ENCODE measurements at places on chromosomes 5 and 9.

DNA sequence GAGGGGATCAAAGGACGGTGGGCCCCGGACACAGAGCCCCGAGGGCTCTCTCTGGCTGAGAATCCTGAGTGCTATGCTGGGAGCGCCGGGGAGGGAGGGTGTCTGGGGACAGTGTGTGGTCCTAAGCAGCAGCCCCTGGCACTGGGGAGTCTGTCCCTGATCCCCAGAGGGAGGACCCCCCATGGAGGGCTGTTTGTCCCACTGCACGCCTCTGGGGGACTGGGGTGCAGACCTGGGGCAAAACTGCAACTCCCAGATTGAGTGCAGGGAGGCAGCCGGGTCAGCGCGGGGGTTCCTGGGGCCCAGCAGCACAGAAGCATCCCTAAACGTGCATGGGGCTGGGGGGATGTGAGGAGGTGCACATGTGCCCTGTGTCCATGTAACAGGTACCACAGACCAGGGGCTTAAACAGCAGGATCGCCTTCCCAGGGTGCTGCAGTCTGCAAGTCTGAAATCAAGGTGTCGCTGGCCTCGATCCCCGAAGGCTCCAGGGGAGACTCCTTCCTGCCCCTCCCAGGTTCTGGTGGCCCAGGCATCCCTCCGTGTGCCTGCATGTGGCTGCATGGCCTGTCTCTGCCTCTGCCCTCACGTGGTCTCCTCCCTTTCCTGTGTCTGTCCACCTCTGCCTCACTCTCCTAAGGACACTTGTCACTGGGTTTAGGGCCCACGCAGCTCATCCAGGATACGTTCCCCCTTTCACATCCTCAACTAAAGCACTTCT, 35.9 kb upstream of the IRX4 start:
- no peak for DNase-seq

GRCh38 chr5:58462623-58463230, 2.8 kb upstream of the PLK2 start:
- DNase-seq, result no peak

GRCh38 chr5:146042628-146043279, 62.6 kb downstream of the PLAC8L1 start:
- no peak for DNase-seq

GRCh38 chr9:89438194-89438593, 59.7 kb downstream of the SEMA4D start:
- DNase-seq, result no peak

DNA sequence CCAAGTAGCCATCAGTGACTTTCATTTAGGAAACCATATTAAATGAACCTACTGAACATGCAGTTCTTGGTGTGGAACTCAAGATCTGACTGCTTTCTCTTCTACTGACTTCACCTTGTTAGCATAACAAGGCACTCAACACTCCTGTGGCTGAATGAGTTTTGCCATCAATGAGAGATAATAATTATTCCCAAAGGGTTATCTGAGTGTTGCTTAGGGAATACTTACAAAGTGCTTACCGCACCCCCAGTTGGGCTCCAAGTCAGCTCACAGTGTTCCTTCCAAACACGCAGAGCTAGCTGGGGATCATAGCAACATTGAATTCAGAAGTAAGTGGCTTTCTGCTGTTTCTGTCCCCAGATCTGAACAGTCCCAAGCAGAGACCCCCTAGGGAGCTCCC, 182.9 kb downstream of the SREK1 start:
- no peak for DNase-seq

DNA sequence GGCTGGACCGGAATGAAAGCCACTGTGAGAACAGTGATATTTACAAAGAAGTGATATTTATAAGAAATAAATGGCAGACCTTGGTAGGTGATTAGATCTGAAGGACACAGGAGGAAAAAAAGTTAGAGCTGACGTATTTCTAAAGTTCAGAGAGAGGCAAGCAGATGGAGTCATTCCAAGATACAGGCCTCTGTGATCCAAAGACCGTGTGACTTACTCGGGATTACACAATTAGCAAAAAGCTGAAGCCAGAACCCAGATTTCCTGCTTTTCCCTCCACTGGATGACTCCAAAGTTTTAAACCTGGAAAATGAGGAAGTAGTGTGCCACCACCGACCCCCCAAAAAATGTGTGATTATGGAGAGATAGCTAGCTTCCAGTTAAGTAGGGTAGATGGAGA, 3.1 kb upstream of the DOCK8 start:
- no peak for DNase-seq

DNA sequence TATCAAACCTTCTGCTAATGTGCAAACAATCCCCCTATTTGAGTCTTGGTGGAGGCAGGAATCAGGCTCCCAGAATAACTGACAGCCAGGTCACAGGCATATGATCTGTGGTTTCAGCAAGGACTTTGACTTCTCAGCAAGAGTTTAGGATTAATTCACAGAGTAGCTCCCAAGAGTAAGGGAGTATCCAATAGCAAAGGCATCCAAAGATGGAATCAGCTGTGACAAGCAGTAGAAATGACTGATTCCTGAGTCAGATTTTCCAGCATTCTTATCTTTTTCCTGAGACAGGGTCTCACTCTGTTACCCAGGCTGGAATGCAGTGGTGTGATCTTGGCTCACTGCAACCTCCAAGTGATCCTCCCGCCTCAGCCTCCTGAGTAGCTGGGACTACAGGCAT, 108.3 kb downstream of the EPB41L4A start:
- DNase-seq, result no peak

DNA sequence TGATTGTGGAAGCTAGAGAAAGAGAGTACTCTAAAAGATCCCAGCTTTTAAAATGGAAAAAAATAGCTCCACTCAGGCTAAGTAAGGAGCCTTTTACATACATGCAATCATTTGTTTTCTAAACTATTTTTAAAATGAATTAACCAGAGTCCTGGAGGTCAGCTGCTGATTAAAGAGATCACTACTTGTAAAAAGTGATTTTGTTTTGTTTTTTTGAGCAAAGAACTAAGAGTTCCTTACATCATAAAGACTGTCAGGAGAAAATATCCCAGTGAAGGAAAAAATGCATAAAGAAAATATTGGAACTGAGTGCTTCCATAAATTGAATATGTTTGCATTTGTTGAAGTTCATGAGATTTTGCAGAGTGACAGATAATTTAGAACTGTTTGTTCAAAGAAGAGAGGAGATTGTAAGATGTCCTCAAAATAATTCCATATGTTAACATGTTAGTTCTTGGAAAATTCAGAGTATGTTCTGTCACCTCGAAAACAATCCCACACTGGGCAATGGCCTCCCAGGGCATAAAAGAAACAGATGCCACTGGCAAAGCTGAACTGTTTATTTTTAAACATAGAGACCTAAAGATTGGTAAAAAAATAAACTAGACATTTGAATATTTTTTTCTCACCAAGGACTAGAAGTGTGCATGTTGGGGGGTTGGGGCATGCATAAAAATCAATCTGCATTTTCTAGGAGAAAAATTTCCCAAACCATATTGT, 264.7 kb downstream of the NPR3 start:
- no peak for DNase-seq

- DNase-seq, result no peak
Observed at GRCh38 chr5:113105693-113106280, 129.2 kb downstream of the DCP2 start.

GRCh38 chr5:132053483-132053882, 7.0 kb upstream of the IL3 start:
- DNase-seq, result no peak

- no peak for DNase-seq
Observed at GRCh38 chr9:74125941-74126340, 371.2 kb upstream of the RORB start.

DNA sequence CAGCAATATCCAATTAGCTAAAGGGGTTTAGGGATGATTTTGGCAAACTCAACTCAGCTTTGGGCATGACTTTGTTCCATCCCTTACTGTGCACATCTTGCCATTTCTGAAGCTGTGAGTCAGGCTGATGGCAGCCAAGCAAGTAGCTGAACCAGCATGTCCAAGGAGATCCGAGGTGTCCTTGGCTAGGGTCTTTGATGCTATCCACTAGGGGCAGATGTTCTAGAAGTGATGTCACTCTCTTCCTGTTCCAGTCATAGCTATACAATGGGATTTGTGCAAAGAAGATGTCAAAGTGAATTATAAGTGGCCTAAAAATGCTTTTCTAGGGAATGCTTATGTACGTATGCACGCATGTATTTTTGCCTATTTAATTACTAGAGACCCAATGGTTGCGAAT, 160.8 kb upstream of the PAPPA start:
- DNase-seq, result no peak

GRCh38 chr5:176658007-176658599, 10.8 kb downstream of the TSPAN17 start:
- DNase-seq, result peak; percentile 35

DNA sequence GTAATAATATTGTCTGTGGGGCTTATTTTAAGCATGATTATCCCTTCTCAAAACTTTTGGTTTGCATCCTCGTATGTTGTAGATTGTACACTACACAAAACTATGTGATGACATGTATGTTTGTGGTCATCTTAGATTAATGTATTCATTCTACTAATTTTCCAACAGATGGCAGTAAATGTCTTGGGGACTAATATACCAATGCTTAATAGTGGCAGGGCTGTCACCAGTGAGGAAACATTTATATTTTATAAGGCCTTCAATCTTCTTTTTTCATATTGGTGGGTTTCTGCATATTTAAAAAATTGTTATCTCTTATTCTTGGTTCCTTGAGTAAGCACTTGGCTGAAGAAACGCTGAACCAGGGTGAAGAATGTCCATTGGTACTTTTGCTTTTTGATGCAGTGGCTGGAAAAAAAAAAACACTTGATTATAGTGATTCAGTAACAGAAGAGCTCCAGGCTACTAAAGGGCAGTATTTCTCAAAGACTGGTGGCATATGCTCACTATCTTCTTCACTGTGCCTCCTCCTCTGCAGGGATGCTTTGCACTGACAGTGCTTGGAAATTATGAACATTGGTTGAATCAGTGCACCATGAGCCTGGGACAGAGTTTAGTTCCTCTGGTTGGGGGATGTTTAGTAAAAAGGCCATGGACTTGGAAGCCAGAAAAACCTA, 530.3 kb downstream of the RASEF start:
- DNase-seq, result no peak

DNA sequence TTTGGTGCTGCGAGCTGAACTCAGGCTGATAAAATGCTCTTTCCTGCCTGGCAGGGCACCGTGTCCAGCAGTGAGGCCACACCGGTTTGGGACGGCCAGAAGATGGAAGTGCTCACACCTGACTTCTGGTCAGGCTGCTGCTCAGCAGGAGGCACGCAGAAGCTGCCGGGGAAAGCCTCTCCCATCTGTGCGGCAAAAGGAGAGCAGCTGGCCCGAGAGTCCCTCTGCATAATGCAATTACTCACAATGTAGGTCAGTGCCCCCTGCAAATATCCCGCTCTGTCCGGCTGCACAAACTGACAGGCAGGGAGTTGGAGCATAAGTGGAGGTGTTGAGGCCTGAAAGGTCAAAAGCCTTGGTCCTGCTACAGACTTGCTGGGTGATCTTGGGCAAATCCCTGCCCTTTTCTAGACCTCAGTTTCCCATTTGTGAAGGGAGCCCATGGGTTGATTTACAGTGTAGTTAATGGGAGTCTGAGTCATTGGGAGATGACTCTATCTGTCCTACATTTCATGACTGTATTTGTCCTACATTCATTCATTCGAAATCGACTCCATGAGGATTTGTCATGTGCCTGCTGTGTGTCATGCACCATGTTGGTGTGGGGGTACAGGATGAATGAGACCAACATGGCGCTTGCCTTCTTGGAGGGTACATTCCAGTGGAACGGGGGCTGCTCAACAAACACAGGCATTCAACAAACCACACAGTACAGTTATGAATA, 61.8 kb upstream of the TBC1D2 start:
- DNase-seq, result no peak

DNA sequence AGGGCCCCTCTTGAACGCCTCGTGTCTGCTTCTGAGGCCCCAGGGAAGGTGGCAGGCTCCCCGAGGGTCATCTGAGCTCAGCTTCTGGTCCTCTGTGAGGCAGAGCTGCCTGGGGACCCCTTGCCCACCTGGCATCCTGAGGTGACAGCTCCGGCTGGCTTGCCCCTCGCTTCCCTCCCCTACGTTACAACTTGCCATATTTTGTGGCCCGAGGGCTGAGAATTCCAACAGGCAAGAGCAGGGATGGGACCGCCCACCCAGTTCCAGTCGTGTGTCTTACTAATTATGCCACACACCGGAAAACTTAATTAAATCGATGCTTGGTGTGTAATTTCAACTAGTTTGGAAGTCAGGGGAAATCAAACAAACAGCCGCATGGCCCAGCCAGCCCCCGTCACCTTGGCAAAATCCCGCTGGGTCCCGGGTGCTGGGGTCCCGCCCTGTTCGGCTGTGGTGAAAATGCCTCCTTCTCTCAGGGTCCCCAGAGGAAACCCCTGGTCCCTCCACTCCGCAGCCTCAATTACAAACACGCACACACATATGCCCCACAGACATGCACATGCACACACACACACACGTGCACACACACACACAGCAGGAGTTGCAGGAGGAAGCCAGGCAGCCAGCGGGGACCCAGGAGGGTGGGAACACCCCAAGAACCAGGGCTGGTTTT, 221.0 kb upstream of the IER5L start:
- no peak for DNase-seq

DNA sequence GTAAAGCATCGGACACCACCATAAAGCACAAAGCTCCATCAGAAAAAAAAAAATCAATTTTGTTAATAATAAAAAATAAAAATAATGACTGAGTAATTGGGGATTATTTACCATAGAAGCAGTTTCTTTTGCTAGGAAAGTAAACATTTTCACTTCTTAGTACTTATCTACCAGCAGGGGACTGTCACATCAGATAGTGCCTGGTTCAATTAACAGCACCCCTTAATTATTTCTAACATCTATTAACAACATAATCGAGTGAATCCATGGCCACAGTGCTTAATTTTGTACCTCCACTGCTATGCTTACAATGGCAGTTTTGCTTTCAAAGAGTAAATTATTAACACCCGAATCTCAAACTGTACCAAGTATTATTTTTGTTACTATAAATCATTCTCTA, 221.7 kb downstream of the SMARCA2 start:
- no peak for DNase-seq

DNA sequence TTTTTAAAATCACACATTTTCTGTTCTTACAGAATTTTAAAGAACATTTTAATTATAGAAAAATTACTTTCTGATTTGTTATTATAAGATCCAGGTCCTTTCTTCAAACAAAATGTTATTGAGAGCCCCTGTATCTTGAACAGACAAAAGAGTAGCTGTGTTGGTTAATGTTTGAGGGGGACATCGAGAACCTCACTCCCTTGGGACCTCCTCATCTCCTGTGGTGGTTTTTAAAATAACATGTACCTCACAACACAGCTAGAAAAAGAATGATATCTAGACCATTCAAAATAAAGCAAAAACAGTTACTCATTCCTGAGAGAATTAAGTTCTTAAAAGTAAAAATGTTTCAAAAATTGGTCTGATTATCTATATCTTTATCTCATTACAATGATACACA, 54.7 kb downstream of the VCAN start:
- no peak for DNase-seq

GRCh38 chr5:147956064-147956841, 49.9 kb upstream of the C5orf46 start:
- DNase-seq, result no peak

- no peak for DNase-seq
Observed at GRCh38 chr5:162248107-162248713, 180.6 kb downstream of the GABRG2 start.

Data from stimulated activated CD8-positive, alpha-beta memory T cell treated with anti-CD3 and anti-CD28 coated beads, Interleukin-7, amount 100 ng/mL, for 1 hour (primary cell).